T-helper 1 cell (primary cell): ENCODE measurements at places on chromosomes 7 and 10.

- DNase-seq = no peak
Measured at GRCh38 chr10:123885406-123886170, 6.0 kb downstream of the CPXM2 start.

- no peak for DNase-seq
Measured at GRCh38 chr7:13743226-13743625, 246.2 kb downstream of the ETV1 start.

GRCh38 chr10:28833313-28833712 is 156.0 kb downstream of the BAMBI start:
- no peak for DNase-seq

- DNase-seq = no peak
Measured at GRCh38 chr10:89241486-89242344, 9.9 kb downstream of the LIPA start.
